ENCODE measurements at places on chromosomes 3 and 15.

GRCh38 chr15:48352474-48353072 lies 21.3 kb downstream of the DUT start:
- no peak for DNase-seq

DNA sequence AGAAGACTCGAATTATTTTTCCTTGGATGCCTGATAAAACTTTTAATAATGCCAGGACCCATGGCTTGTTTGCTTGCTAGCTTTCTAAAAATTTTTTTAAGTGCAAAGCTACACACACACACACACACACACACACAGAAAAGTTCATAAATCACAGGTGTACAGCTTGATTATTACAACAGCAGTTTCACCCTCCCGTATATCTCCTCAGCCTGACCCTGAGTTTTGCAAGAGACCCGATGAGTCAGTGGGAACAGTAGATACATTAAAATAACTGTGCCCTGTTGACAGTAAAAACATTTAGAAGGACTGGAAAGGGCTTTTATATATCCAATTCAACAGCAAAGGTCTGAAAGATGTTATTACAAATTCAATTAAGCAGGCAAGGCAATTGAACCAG lies 46.7 kb downstream of the EMC4 start:
- DNase-seq, result no peak

DNA sequence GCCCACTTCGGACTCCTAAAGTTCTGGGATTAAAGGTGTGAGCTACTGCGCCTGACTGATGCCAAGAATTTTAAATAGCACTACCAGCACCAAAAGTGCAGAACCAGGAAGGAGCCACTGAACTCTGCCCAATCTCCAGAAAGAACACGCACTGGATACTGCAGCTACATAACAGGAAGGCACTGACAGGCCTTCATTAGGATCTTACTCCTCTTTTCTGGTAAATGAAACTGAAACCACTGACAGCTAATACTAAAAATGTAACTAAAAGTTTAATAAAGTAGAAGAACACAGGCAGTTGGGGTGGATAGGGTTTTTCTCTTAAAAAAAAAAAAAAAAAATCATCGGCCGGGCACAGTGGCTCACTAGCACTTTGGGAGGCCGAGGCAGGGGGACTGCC lies 74.1 kb upstream of the CHRM5 start:
- no peak for DNase-seq

- no peak for DNase-seq
Measured at GRCh38 chr3:115512565-115513415, 110.5 kb upstream of the GAP43 start.

DNA sequence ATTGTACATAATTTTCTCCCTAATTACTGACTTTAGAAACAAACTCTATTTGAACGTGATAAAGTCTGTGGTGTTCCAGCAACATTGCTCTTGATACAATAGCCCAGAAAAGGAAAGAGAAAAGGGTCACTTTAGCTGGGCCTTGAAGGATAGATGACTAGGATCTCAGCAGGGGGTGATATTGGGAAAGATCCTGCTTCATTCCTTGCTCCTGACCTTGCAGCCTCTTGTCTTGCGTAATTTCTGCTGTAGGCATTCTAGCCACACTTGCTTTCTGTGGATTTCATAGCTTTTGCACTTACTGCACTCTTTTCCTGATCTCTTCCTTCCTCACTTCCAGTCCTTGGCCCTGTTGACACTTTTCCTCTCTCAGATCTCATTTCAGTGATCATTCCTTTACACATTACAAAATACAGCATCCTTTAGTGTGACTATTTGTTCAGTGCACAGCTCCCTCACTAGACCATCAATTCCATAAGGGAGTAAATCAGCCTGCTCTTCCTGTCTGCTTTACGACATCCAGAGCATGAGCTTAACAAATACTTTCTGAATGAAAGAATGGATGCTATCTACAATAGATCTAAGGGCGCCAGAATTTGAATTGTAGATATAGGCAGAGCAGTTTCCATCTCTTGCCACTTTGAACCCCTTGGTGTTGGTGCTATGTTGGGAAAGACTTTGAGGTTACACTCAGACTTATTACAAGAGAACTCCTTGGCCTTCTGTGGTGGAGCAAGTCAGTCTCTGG lies 559.6 kb upstream of the MDFIC2 start:
- no peak for DNase-seq

GRCh38 chr3:137815251-137815650 lies 51.1 kb downstream of the SOX14 start:
- DNase-seq, result no peak

DNA sequence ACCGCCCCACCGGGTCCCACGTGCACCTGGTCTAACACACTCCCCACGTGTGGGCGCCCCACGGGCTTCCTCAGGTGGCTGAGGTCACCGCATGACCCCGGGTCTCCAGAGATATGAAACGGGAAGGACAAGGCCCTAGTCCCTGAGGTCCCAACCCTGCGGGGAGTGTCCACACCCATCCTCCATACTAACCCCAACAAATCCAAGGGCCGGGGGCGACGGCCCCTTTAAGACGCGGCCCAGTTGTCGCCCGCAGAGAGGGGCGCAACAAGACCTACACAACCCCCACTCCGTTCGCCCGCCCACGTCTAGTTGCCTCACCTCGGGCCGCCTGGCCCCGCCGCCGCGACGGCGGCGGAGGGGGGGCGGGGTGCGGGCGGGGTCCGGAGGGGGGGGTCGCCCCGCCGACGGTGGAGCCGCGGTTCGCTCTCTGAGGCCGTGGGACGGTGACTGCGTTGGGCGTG lies 396 bp downstream of the INO80 start:
- DNase-seq, result peak; percentile 60

GRCh38 chr3:84292128-84292527 lies 666.7 kb upstream of the CADM2 start:
- DNase-seq, result no peak

All from activated naive CD4-positive, alpha-beta T cell (primary cell).